Activated T-cell treated with anti-CD3 and anti-CD28 coated beads, Interleukin-2, amount 50 U/mL, for 24 hours (primary cell): ENCODE measurements at places on chromosomes 12 and 14.

GRCh38 chr12:71626098-71626497 is 37.5 kb downstream of the ZFC3H1 start:
- no peak for DNase-seq

- peak; percentile 23 for DNase-seq
These were observed 54.3 kb upstream of the RIN3 start for GRCh38 chr14:92459030-92459949.

- no peak for DNase-seq
These were observed 24.7 kb downstream of the ARG2 start for GRCh38 chr14:67644428-67644827.

- DNase-seq = no peak
These were observed 11.3 kb downstream of the PRKCH start for GRCh38 chr14:61332658-61333029.

GRCh38 chr12:106281056-106281782 is 21.3 kb upstream of the TCP11L2 start:
- DNase-seq = no peak

DNA sequence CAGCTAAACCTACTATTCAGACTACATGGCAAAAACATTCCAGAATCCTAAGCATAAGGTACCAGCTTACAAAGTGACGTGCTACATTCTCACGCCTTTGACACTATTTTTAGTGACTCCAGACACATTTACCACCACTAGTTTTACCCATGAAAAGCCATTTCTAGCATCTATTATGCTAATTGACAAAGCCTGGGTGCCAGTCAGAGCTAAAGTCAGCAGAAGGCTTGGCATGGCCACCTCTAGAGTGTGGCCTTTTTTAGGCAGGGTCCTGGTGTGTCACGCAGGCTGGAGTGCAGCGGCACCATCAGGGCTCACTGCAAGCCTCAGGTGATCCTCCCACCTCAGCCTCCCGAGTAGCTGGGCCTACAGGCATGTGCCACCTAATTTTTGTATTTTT is 75.7 kb downstream of the NT5DC3 start:
- no peak for DNase-seq

GRCh38 chr14:95761436-95761835 is 47.5 kb upstream of the TCL1A start:
- DNase-seq = no peak

- no peak for DNase-seq
These were observed 165.3 kb downstream of the SNAPC1 start for GRCh38 chr14:61927520-61927919.

- no peak for DNase-seq
These were observed 608.4 kb downstream of the FSCB start for GRCh38 chr14:43898687-43899086.

GRCh38 chr12:85277191-85277590 is 2.8 kb upstream of the ALX1 start:
- no peak for DNase-seq

GRCh38 chr14:51400139-51400538 is 160.1 kb downstream of the TMX1 start:
- no peak for DNase-seq

- DNase-seq = peak; percentile 31
These were observed 129.8 kb downstream of the TMX1 start for GRCh38 chr14:51369814-51370213.
